ENCODE measurements at places on chromosomes 6 and 20. TPM values are rescaled to one million over a fixed set of nuclear protein-coding genes. Genes with fewer than 3 reads are reported as not detected.

DNA sequence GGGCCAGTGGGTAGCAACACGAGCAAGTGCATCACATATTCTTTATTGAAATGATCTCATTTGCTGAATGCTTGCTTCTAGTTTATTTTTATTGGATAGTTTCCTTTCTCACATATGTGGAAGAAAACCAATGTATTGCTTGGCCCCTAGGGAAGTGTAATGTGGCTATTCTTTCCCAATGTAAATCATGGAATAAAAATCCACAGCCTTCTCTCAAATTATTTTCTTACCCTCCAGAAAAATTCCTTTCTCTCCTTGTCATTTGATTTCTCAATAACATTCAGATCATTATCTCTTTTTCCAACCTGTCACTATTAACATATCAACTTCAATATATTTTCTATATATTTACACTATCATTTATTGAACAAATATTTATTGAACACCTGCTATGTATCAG lies 51.9 kb upstream of the PTPRK start:
- H3K4me1 ChIP-seq = no peaks in the 10 kb centered on the region
- H3K27ac ChIP-seq = no peak overlapping the region
- no peaks in the 10 kb centered on the region for H3K36me3 ChIP-seq
- no peaks in the 10 kb centered on the region for H3K27me3 ChIP-seq
- DNase-seq = no peak

DNA sequence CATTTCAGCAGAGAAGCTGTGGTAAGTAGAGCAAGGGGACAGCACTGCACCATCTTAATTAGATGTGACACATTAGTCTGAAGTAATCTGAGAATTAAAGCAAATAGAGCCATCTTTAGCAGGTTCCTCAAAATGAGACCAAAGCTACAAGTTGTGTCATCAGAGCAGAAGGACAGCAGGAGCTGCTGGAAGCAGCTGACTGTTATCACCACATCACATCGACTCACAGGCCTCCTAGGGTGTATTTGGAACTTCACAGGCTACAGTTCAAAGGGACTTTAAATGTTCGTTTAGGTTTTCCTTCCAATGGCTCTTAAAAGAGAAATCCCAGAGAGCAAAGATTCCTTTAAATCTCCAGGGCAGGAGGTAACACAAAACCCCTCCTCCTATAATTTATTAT lies 69.5 kb downstream of the LCA5 start:
- no peaks in the 10 kb centered on the region for H3K27me3 ChIP-seq
- H3K4me3 ChIP-seq = no peak overlapping the region
- no peak overlapping the region for H3K27ac ChIP-seq
- no peaks in the 10 kb centered on the region for H3K36me3 ChIP-seq

The OR2H1 gene
- polyA plus RNA-seq = not detected

GRCh38 chr6:56223995-56224394 lies 23.4 kb downstream of the COL21A1 start:
- no peaks in the 10 kb centered on the region for H3K27me3 ChIP-seq
- no peak overlapping the region for H3K27ac ChIP-seq
- H3K4me3 ChIP-seq = no peak overlapping the region
- DNase-seq = no peak
- H3K36me3 ChIP-seq = no peaks in the 10 kb centered on the region

DNA sequence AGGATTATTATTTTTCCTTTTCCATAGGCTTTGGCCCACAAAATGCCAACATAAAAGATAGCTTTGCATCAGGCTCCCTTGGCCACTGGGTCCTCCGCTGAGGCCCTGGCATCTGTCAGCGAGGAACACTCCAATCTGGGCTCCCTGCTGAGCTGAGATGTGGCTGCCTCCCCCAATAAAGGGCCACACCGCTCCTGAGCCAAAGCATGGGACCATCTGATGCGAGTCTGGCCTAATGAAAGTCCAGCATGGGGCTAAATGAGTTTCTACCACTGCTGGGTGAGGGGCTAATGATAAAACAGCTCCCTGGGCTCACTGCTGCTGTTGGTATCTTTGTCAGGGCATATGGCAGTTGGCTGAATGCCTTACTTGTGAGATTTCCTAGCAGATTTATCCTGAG lies 817.5 kb upstream of the SLC35B3 start:
- no peak overlapping the region for H3K4me3 ChIP-seq
- peak; percentile 7 for DNase-seq
- H3K4me1 ChIP-seq = no peaks in the 10 kb centered on the region
- H3K27ac ChIP-seq = no peak overlapping the region
- H3K27me3 ChIP-seq = no peaks in the 10 kb centered on the region
- no peaks in the 10 kb centered on the region for H3K36me3 ChIP-seq

DNA sequence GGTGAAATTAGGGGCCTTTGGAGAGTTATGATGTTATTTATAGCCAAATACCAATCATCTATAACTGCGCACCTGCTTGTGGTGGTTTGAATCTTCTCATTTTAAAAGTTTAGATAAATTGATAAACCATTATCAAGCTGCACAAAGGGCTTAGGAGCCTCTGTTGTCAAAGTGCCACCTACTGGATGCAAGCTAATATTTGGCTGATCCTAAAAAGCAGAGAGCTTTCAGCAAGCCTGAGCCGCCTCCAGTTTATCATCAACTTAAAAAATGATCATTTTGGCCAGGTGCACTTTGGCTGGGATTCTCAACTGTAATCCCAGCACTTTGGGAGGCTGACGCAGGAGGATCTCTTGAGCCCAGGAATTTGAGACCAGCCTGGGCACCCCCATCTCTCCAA lies 58.5 kb upstream of the ATXN1 start:
- no peak overlapping the region for H3K27ac ChIP-seq
- H3K27me3 ChIP-seq = no peaks in the 10 kb centered on the region
- H3K36me3 ChIP-seq = no peaks in the 10 kb centered on the region
- DNase-seq = peak; percentile 37
- no peaks in the 10 kb centered on the region for H3K4me1 ChIP-seq

DNA sequence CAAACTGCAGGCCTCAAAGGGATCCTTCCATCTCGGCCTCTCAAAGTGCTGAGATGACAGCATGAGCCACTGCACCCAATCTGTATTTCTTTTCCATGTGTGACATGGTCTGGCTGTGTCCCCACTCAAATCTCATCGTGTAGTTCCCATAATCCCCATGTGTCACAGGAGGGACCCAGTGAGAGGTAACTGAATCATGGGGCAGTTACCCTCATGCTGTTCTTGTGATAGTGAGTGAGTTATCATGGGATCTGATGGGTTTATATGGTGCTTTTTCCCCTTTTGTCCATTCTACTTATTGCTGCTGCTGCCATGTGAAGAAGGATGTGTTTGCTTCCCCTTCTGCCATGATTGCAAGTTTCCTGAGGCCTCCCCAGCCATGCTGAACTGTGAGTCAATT lies 10.3 kb upstream of the BRPF3 start:
- no peaks in the 10 kb centered on the region for H3K36me3 ChIP-seq
- no peak overlapping the region for H3K4me3 ChIP-seq
- no peaks in the 10 kb centered on the region for H3K27me3 ChIP-seq
- H3K27ac ChIP-seq = no peak overlapping the region

DNA sequence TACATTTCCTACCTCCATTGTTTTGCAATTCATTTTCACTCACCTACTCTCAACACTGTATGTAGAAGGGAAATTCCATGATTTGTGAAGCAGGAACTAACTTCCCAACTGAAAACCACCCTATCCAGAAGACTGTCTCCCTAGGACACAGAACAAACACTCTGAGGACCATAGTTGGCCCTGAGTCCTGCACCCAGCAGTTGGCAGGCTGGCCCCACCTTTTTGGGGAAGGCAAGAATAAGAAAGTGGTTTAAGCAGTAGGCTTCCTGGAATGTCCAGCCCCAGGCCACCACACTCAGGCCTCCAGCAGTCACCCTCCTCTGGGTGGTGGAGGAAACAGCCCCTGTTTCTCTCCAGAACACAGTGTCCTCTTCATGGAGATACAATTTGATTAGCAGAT lies 258.8 kb downstream of the ARHGAP18 start:
- no peak overlapping the region for H3K4me3 ChIP-seq
- no peaks in the 10 kb centered on the region for H3K36me3 ChIP-seq
- no peaks in the 10 kb centered on the region for H3K27me3 ChIP-seq
- no peak for DNase-seq
- H3K4me1 ChIP-seq = peaks cover 7% of the 10 kb centered on the region

GRCh38 chr6:44828780-44829179 lies 441.3 kb downstream of the CDC5L start:
- no peak overlapping the region for H3K27ac ChIP-seq
- H3K27me3 ChIP-seq = no peaks in the 10 kb centered on the region
- H3K4me1 ChIP-seq = peaks cover 38% of the 10 kb centered on the region

The FOXO3 gene
- polyA plus RNA-seq = 9.8 TPM

GRCh38 chr6:108565091-108565766 lies 4.5 kb downstream of the FOXO3 start:
- H3K27me3 ChIP-seq = peaks cover 26% of the 10 kb centered on the region
- H3K4me1 ChIP-seq = peaks cover 30% of the 10 kb centered on the region
- H3K36me3 ChIP-seq = no peaks in the 10 kb centered on the region
- H3K27ac ChIP-seq = no peak overlapping the region

The OPRM1 gene
- not detected for polyA plus RNA-seq

DNA sequence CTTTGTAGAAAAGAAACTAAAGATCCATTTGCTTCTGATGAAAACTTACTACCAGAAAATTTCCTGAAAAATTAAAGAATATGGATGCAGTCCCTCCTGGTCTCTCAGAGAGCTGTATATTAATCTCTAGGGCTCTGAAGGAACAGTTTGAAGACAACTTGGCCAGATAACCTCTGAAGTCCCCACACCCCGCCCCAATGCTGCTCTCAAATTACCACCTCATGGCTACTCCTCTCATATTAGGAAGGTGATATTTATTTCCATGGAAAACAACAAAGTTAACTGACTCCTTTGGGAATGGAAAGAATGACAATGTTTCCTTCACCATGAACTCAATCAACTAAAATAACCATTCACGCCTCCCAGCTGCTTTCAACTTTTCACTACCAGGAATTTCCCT lies 408.4 kb upstream of the FLRT3 start:
- no peaks in the 10 kb centered on the region for H3K36me3 ChIP-seq
- no peak overlapping the region for H3K27ac ChIP-seq
- H3K4me1 ChIP-seq = no peaks in the 10 kb centered on the region
- no peak for DNase-seq
- H3K27me3 ChIP-seq = no peaks in the 10 kb centered on the region

DNA sequence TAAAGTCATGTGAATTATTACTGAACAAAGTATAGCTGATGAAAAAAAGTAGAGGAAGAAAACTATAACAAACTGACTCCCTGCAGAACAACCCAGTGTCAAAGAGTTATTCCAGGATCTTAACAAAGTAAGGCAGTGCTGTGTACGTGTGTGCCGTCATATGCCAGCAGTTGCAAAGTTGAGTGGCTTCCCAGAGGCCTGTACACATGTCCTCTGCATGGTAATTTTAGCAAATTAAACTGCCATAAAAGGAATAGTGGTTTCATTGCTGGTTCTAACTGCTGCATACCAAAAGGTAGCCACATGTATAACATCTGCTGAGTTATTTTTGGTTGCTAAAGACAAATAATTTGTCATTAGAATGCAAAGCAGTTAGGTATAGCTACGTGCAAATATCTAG lies 44.8 kb downstream of the RIPOR2 start:
- no peak overlapping the region for H3K27ac ChIP-seq
- no peaks in the 10 kb centered on the region for H3K36me3 ChIP-seq
- H3K4me3 ChIP-seq = no peak overlapping the region

The SERINC1 gene
- 17.6 TPM for polyA plus RNA-seq

The NNAT gene
- 2.8 TPM for polyA plus RNA-seq

DNA sequence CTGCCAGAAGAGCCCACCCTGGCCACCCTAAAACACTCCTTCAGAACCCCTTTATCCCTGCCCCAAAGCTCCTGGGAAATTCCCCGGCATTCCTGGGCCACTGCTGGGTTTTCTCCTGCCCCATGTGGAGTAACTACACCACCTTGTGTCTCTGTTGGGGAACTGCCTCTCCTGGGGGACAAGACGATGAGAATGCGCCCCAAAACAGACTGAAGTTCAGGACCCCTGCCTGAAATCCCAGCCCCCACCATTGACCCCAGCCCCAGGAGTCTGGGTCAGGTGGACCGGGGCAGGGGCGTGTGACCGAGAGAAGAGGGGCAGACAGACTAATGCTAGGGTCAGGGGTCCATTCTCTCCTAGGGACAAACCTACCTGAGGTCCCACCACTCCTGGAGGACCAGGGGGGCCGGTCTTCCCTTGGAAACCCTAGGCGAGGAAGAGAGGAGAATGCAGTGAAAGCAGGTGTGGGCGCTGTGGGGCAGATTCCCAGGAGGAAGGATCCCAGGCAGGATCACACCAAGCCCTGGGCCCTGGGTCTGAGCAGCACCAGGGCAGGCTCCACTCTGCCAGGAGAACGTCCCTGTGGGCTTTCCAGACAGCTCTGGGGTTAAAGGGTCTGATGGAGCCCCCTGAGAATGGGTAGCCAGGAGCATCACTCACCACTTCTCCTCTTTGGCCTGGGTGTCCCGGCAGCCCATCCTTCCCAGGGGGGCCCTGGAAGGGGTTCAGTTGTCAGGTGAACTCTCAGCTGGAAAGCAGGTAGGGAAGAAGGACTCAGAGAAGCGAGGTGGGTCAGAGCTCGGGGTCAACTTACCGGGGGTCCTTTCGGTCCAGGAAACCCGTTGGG lies 19.4 kb downstream of the COL11A2 start:
- DNase-seq = peak; percentile 89
- no peak overlapping the region for H3K4me3 ChIP-seq
- no peaks in the 10 kb centered on the region for H3K4me1 ChIP-seq
- no peaks in the 10 kb centered on the region for H3K27me3 ChIP-seq
- no peak overlapping the region for H3K27ac ChIP-seq

The MOCS1 gene
- 13.9 TPM for polyA plus RNA-seq

DNA sequence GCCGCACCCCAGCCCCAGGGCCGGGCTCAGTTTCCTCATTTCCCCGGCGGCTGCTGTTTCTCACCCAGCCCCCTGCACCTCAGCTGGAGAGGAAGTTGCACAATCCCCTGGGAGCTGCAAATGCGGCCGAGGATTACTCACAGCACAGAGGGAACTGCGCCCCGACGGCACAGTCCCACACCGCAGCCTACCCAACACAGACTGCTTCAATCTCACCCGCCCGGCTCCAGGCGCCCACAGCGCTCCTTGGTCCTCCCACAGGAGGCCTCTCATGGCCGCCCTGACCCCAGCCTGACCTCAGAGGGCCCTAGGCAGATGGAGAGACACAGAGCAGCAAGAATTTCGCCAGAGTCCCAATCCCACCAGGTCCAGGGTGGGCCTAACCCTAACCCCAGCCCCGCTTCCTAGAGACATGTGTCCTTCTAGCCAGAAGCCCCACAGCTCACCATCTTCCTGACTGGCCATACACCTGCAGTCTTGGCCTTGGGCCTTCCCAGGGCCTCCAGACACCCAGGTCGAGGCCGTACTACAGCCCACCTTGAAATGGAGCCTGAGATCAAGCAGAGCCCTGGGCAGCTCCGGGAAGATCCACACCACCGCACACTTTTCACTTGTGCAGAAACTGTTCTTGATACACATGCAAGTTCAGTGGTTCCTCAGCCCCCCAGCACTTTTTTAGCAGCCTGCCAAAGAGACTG lies 11.7 kb downstream of the TFEB start:
- H3K4me1 ChIP-seq = peaks cover 8% of the 10 kb centered on the region
- H3K36me3 ChIP-seq = no peaks in the 10 kb centered on the region
- H3K27ac ChIP-seq = no peak overlapping the region
- no peaks in the 10 kb centered on the region for H3K27me3 ChIP-seq
- DNase-seq = peak; percentile 65

Data from GM23338 (cell line).